ENCODE measurements at places on chromosomes 13 and 19.

DNA sequence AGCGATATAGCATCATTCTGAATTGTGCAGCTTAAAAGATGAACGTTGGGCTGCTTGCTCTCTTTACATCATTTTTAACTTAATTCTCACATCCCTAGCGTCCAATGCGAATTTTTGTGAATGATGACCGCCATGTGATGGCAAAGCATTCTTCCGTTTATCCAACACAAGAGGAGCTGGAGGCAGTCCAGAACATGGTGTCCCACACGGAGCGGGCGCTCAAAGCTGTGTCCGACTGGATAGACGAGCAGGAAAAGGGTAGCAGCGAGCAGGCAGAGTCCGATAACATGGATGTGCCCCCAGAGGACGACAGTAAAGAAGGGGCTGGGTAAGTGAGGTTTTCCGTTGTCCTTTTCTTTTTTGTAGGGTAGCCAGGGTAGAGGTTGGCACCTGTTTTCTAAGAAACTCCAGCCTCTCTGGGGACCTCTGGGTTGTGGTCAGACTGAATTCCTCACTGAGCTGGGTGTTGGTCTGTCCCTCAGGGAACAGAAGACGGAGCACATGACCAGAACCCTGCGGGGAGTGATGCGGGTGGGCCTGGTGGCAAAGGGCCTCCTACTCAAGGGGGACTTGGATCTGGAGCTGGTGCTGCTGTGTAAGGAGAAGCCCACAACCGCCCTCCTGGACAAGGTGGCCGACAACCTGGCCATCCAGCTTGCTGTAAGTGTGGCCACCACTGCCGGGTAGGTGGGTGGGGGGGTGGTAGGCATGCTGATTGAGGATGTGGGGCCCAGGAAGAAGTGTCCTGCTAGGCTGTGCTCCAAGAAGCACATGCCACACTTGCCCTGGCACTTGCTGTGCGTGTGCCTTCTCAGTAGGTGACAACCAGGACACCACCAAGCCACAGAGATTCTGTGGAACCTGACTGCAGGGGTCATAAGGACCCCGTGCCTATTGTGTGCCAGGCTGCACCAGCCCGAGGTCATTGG lies 17.0 kb downstream of the ILF3 start:
- DNase-seq = no peak

DNA sequence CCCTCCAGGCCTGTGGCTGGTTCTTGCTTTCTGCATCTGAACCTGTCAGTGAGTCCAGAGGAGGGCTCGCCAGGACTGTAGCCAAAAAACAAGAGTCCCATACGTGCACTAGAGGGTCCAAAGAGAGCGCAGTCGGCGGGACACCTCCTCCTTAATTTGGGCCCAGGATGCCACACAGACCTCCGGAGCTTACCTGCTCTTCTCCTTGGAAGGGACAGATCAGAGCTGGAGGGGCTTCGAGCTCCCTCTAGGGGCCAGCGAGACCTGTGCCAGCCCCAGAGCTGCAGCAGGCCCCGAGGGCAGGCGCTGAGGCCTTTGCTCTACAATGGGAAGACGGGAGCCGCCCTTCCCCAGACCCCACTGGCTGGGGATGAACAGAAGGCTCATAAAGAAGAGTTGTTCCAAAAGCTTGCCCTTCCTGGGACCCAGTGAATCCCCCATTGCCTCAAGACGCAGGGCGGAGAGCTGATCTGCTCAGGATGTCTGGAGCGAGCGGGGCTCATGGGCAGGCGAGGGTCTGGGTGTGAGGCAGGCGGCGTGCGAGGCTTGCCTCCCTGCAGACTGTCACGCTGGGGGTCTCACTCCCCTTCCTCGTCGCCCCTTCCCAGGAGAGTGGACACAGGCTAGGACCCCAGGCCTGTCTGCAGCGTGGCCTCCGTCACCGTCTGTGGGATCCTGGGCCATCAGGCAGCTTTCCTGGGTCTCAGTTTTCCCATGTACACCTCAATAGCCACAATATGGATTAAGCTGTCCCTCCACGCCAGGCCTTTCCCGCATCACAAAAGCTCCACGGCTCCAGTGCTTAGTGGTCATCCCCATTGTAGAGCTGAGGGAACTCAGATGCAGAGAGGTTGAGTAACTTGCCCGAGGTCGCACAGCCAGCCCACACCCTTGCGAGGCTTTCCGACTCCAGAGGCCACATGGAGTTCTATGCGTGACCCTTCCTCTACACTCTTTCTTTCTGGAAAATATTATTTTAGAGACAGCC lies 46.9 kb upstream of the VSTM2B start:
- DNase-seq = no peak

- DNase-seq = no peak
These were observed 64.4 kb upstream of the NPAS1 start for GRCh38 chr19:46954993-46955812.

DNA sequence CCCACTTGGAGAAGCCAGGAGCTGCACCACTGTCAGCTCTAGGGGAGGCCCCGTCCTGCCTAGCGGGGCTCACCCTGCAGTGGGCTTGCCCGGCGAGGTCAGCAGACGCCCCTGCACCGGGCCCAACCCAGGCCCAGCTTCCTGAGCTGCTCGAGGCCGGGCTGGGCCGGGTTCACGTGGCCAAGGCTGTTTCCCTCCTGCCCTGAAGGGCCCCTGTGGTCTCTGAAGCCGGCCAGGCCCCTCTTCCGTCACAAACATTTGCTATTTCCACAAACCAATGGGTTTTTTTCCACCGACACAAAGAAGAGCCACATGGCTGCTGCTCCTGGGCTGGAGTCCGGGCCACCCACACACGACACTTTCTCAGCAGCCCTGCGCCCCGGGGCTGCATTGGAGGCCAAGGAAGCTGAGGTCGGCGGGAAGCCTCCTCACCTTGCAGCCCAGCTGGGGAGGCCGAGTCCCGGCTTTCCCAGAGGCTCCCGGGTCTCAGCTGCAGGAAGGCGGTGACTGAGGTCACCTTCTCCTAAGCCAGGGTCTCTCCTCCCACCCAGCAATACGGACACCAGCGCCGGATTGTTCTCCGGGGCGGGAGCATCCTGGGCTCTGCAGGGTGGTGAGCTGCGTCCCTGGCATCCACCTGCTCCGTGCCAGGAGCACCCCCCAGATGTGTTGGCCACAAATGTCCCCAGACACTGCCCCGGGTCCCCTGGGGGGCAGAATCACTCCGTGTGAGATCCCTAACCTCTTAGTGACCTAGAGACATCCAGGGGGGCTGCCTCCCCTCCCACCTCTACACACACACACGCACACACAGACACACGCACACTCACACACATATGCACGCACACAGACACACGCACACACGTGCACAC lies 80.5 kb downstream of the GADD45B start:
- DNase-seq = no peak

DNA sequence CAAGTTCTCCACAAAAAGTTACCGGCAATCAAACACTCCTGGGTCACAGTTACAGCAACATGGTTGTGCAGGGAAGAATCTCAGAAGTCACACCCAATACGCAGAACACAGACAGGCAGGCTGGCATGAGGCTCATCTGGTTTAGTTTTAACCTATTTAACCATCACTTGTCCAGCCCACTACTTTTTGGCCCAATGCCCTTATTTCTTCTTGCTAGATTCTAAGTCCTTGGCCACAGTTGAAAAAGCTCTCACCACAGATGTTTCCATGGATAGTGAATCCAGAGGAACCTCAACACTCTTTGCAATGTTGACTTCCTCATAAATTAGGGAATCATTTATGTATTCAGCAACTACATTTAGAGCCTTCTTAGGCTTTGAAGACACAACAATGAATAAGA lies 50.7 kb upstream of the FNDC3A start:
- no peak for DNase-seq

DNA sequence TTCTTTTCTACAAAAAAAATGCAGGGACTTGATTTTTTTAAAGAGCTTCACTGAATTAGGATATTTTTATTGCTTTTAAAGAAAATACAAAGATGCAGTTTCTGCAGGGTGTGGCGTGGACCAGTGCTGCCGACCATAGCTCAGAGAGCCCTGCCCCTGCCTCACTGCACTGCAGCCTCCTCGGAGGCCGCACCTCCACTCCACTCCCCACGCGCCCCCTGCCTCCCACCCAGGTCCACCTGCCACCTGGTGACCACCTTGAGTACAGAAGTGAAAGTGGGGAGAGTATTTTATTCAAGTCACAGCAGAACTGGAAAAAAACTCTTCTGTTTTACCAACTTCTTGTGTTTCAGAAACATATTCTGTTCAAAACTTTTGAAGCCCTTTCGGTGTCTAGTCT lies 7.9 kb upstream of the F7 start:
- no peak for DNase-seq

DNA sequence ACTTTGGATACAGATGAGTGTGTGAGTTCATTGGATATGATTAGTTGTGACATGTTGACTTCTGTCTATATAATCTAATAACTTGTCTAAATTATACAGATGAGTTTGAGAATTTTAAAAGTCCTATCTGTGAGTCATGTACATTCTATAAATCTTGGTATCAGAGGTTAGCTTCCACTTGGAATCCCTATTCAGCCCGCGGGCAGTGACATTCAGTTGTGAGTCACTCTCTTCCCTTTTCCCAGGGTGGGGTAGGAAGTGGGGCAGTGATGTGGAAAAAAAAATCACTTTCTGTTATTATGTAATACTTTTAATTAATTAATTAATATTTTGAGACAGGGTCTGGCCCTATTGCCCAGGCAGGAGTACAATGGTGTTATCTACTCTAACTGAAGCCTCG lies 33.0 kb upstream of the ZNF808 start:
- no peak for DNase-seq

- DNase-seq = no peak
These were observed 356.4 kb upstream of the ATXN8OS start for GRCh38 chr13:69751259-69751658.

GRCh38 chr19:57071444-57071843 lies 48.3 kb upstream of the USP29 start:
- DNase-seq = no peak

GRCh38 chr13:67519356-67519755 lies 289.2 kb upstream of the PCDH9 start:
- DNase-seq = no peak

DNA sequence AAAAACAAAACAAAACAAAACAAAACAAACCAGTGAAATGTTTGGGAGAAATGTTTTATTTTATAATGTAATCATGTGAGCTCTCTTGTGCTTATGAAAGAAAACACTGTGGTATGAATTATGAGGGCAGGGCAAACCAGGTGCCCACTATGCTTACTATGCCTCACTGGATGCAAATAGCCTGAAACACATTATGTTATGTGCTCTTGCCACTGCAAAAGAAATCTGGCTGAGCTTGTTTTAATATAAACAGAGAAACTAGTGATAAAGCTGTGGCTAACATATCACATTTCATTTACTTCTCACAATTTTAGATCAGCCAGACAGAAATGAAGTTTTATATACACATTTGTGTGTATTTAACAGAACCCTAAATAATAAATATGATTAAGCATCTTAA lies 8.7 kb upstream of the NBEA start:
- DNase-seq = no peak

- no peak for DNase-seq
These were observed 20.4 kb upstream of the ZNF83 start for GRCh38 chr19:52658595-52658994.

DNA sequence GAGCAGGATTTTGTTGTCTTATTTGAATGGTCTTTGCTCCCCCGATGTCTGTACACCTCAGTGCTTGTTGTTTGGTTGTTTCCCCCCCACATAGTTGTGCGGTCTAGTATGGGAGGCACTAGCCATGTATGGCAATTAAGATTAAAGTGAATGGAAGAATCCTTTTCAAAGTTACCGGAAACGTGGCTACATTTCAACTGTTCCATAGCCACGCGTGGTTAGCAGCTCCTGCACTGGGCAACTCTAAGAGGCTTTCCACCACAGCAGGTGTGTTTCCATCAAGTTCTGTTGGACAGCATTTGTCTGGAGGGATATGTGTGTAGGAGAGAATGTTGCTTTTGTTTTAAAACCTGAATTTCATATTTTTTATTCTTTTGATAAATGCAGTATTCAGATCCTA lies 247.3 kb downstream of the GGACT start:
- DNase-seq = no peak

GRCh38 chr13:24459234-24459633 lies 53.3 kb downstream of the PARP4 start:
- peak; percentile 81 for DNase-seq

- no peak for DNase-seq
These were observed 1.2 kb upstream of the HIF3A start for GRCh38 chr19:46295401-46296201.

- DNase-seq = peak; percentile 0
These were observed at the start of the genes PEG3 and ZIM2 for GRCh38 chr19:56840451-56841192. Gene PEG3, minus strand, starts transcription at chr19:56840726. Its CDS starts 16,071 bp downstream, at chr19:56824655. Gene ZIM2, minus strand, starts transcription at chr19:56840726. Its CDS starts 16,449 bp downstream, at chr19:56824277.

- DNase-seq = no peak
These were observed 2.9 kb downstream of the TUBB4A start for GRCh38 chr19:6499052-6499790.

DNA sequence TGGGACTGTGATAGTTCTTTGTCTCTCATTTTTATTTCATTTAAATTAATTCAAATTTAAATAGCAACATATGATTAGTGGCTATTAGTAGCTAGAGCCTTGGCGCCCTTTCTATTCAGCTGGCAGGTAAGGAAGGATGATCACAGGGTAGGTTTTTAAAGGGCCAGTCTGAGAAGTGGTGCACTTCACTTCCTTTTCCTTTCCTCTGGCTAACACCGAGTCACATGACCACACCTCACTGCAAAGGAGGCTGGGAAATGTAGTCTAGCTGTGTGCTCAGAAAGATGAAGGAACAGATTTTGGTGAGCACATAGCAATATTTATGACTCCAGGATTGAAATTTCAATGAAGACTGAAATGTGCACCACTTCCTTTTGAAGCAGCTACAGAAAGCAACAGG lies 128.7 kb downstream of the TSHZ3 start:
- DNase-seq = no peak

GRCh38 chr19:11387162-11388034 lies 3.3 kb upstream of the EPOR start:
- no peak for DNase-seq

DNA sequence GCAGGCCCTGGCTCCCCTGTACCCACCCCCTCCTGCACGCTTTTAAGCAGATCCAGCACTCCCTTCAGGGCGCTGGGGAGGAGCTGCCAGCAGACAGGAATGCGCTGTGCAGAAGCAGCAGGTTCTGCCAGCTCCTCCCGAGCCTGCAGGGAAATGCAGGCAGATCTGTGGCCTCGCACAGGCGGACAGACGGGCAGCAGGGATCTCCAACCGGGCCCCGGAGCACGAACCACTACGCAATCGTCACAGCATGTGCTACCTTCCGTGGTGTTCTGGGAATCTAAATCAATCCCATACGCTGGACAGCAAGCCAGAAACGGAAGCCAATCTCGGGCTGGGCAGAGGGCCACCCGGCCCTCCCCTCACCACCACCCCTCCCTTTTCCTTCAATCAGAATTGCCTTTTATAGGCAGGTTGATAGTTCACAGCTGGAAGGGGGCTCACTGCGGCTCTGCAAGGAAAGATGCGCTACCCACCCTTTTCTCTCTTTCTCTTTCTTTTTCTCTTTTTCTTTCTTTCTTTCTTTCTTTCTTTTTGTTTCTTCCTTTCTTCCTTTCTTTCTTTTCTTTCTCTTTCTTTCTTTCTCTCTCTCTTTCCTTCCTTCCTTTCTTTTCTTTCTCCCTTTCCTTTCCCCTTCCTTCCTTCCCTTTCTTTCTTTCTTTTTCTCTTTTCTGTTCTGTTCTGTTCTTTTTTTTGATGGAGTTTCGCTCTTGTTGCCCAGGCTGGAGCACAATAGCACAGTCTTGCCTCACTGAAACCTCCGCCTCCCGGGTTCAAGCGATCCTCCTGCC lies 99.9 kb downstream of the GNG7 start:
- DNase-seq = peak; percentile 99

Data from fibroblast of upper back skin (primary cell).